Activated CD4-positive, alpha-beta T cell treated with anti-CD3 and anti-CD28 coated beads, Interleukin-10, Interleukin-2, amounts not matched to agents 100 ng/mL and 50 ng/mL, durations not matched to agents 16 hours and 8 hours (primary cell): ENCODE measurements at places on chromosomes 11 and 22.

- peak; percentile 71 for DNase-seq
These were observed 18.8 kb downstream of the DDX25 start for GRCh38 chr11:125923012-125923579.

DNA sequence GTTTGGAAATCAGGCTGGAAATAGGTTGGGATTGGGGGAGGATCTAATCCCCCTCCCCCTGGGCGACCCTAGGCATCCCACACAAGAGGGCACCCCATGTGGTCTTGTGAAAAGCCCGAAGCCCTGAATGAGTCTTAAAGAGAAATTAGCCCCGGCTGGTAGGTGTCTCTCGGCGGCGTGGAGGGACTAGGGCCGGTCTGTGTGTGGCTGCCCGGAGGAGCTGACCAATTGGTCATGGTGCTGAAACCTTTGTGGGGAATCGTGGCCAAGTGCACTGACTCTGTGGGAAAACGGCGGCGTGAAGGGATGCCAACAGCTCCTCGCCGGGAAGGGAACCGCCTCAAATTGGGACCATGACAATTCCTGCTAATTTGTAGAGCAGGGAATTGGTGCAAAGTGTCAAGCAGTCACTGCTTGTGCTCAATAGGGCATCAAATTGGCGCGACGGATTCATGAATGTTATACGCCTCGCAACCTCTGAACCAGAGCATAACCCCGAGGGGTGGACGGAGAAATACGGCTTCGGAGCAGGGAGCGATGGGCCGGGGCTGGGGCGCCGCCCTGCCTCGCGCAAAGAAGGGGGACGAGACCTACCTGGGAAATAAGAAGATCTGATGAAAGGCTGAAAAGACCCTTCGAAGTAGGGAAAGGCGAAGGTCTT is 1.5 kb downstream of the DBX1 start:
- no peak for DNase-seq

DNA sequence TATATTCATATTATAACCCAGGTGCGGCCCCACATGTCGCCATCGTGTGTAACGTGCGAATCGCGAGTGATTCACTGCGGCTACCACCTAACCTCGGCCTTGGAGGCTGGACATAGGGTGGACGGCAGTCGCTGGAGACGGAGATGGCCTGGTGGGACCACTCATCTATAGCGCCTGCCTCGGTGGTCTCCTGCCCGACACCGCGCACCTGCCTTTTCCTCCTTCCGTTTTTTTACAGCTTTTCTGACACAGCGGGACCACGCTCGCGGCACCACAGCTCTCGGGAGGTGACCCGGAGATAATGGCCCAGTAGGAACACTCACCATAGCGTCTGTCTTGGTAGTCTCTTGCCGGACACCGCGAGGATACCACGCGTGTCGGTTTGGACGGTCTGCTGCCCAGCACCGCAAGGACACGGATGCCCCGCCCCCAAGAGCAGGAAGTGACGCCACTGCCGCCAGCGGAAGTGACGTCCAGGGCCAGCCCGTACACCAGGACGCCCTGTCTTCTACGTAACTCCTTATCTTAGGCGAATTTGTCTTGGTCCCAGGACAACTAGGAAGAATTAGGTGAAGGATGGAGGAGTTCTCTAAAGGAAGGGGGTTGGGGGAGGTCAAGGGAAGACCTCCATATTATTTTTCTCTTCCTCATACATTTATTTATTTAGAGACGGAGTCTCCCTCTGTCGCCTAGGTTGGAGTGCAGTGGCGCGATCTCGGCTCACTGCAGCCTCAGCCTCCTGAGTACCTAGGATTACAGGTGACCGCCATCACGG is 6.4 kb downstream of the SNU13 start:
- DNase-seq = peak; percentile 88

DNA sequence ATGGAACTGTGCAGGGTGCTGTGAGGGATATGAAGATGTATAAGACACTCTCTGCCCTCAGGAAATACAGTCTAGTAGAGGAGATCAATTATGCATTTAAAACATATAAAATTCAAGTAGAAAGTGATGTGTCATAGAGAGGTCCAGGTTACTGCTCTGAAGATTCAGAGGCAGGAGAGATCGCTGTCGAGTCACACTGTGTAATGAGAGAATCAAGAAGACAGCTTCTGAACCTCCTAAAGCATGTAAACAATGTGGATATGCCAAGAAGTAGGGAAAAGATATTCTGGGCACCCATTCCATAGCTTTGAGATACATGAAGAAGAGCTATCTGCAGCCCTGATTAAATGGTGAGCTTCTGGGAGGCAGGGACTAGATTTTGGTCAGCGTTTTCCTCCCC is 16.7 kb downstream of the SSH3 start:
- DNase-seq = no peak

DNA sequence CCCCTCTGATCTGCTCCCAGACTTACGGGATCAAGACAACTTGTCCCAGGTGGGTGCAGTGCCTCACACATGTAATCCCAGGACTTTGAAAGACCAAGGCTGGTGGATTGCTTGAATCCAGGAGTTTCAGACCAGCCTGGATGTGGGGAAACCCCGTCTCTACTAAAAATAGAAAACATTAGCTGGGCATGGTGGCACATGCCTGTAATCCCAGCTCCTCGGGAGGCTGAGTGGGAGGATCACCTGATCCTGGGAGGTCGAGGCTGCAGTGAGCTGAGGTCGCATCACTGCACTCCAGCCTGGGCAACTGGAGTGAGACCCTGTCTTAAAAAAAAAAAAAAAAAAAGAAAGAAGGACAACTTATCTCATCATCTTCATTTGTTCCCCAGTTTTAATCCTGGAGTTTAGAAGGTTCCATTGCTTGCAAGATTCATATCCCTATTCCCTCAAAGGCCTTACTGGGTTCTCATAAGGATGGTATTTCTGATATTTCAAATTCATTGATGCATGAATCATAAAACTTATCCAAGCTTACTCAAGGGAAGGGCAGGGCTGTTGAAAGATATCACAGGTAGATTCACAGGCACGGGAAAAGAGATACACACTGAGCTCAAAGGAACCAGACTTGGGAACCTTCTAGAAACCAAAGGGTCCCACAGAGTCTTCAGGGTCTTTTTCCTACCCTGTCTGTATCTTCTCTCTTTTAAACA is 14.6 kb downstream of the ENDOD1 start:
- DNase-seq = no peak

DNA sequence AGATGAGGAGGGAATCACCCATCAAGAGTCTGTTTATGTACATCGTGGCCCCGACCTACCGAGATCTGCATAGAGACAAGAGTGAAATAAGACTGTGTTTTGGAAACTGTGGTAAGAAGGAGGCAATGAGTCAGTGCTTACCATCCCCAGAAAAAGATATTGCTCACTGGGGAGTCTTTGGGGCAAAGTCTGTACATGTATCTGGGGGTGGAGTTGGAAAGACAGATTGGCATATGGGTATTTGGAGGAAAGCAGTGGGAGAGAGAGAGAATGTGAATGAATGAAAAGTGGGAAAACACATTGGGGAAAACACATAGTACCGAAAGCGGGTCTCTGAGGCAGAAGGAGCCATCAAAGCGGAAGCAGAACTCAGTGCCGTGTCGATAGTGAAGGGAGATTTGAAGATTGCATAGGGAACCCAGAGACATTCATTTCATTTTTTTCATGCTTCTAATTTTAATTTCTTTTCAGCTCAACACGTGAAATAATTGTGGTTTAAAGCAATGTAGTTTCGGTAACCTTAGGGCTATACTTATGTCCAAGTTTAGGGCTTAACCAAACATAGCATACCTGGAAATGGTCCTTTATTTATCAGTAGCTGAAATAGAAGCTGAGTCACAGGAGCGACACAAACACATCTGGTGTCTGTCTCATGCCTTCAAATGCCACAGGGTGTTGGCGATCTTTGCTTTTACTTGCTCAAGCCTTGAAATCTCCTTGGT is 98.6 kb upstream of the CD44 start:
- peak; percentile 91 for DNase-seq

GRCh38 chr11:27807596-27807995 is 107.3 kb upstream of the BDNF start:
- no peak for DNase-seq

DNA sequence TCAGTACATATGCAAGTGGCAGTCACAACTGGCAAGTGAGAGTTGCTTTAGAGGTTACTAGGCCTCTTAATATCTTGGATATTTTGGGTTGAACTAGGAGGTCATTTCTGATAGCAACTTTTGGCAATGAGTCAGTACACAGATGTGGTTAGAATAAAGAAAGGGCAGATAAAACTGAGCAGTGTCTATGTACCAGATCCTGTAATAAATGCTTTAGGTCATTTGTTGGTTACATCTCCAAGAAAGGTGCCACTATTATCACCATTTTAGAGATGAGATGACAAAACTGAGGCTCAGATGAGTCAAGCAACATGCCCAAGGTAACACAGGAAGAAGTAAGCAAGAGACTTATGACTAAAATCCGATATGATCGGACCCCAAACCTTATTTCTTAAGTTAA is 25.0 kb downstream of the MAML2 start:
- DNase-seq = peak; percentile 85

DNA sequence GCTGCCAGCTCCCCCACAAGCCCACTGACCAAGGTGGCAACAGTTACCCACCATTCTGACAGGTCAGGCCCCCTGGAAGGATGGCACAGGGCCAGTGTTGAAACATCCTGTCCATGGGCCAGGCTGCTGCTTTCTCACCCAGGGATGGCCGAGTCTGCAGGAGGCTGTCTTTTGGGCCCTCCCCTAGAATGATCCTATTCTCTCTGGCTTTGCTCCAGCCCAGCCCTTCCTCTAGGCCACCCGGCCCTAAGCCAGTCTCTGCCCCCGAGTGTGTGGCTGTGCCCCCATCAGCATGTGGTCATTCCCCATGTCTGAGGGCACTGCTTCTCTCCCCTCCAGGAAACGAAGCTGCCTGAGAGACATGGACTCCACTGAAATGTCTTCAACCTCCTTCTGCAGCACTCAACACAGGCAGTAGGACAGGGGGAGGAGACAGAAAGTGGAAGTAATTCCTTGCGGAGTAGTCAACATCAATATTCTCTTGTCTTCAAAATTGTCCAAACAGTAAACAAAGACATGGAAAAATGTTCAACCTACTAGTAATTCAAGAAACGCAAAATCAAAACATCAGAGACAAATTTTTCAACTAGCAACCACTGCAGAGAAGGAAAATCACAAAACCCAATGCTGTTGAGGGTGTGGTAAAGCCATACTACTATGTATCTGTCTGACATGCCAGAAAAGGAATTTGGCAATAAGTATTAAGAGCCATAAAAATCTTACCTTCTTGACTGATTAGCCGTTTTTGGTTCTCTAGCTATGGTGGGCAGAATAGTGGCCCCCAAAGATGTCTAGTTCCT is 5.1 kb upstream of the SCARF2 start:
- DNase-seq = no peak

GRCh38 chr11:130550150-130550549 is 101.7 kb downstream of the ADAMTS15 start:
- DNase-seq = no peak

GRCh38 chr11:32893343-32894148 is 935 bp downstream of the QSER1 start:
- peak; percentile 51 for DNase-seq

- no peak for DNase-seq
These were observed 77.2 kb upstream of the PPARA start for GRCh38 chr22:46072981-46073682.

- DNase-seq = no peak
These were observed 94.0 kb downstream of the NTM start for GRCh38 chr11:131464461-131464860.

GRCh38 chr11:66101066-66101464 is 31.0 kb downstream of the PACS1 start:
- DNase-seq = no peak

DNA sequence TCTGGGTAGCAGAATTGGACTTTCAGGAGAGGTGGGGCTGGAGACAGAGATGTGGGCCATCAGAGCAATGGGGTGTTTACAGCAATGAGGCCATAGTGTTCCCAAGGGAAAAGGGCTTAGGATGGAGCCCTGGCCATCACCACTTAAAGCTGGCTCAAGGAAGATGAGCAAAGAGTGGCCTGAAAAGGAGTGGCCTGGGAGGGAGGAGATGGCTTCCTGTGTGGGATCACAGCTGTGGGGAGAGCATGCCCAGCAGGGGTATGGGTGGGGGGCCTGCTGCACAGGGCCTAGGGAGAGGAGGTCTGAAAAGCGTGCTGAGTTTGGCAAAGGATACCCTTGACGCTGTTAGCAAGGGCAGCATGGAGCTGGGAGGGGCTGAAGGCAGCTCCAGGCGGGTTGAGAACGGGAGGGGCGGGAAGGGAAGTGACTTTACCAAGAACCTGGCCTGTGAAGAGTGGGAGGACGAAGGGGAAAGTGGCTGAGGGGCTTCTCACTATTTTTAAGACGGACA is 13.9 kb downstream of the LRRC32 start:
- DNase-seq = no peak

DNA sequence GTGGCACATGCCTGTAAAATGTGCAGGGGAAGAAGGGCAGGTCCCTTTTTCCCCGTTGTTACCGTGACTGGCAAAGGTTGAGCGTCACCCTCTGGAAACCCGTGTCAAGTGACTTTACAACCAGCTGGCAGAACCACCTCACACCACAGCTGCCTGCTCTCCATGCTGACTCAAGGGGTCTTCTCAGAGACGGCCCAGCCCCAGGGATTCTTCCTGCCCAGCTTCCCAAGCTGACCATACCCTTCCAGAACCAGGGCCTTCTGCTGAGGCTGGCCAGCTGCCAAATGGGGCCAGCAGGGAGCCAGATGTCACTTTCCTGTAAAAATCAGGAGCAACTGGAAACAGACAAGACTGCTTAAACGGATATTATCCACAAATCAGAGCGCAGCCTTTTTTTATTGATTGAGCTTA is 6.3 kb downstream of the PC start:
- DNase-seq = no peak

DNA sequence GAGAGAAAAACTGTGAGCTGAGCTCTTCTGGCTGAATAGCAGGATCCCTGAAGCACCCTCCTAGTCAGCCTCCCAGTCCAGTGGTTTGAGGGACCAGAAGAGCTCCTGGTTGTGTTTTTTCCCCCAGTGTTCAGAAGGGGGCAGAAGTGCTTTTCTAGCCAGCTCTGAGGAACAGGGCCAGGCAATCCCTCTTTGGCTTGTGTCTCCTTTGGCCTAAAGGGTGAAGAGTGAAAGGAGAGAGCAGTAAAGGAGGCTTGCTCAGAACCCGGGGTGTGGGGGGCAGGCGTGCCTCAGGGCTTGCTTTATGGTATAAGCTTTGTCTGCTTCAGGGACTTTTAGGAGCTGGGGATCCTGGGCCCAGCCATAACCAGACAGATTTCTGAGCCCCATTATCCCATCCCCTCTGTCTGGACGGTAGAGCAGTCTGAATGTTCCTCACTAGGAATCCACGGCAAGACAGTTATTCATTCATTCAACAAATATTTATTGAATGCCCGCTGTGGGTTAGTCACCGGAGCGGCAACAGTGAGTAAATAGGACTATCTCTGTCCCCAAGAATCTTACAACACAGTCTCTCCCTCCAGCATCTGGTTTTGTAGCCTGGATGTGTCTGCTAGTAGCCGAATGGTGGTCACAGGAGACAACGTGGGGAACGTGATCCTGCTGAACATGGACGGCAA is 14.5 kb downstream of the ACP2 start:
- peak; percentile 26 for DNase-seq

- no peak for DNase-seq
These were observed 123.9 kb upstream of the OPCML start for GRCh38 chr11:133656082-133656635.

DNA sequence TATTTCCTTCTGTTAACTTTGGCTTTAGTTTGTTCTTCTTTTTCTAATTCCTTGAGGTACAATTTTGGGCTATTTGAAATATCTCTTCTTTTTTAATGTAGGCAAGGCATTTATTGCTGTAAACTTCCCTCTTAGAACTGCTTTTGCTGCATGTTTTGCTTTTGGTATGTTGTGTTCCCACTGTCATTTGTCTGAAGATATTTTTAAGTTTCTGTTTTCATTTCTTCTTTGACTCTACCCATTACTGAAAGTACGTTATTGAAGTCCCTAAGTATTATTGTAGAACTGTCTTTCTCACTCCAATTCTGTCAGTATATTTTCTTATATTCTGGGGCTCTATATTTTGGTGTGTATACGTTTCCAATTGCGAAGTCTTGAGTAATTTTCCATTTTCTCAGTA is 77.9 kb downstream of the KCNQ1OT1 start:
- DNase-seq = no peak
